ENCODE measurements at places on chromosomes 1 and 21.

- DNase-seq = no peak
These were observed 131.4 kb upstream of the F3 start for GRCh38 chr1:94672934-94673333.

- DNase-seq = no peak
These were observed 88.7 kb downstream of the CD247 start for GRCh38 chr1:167429612-167430011.

DNA sequence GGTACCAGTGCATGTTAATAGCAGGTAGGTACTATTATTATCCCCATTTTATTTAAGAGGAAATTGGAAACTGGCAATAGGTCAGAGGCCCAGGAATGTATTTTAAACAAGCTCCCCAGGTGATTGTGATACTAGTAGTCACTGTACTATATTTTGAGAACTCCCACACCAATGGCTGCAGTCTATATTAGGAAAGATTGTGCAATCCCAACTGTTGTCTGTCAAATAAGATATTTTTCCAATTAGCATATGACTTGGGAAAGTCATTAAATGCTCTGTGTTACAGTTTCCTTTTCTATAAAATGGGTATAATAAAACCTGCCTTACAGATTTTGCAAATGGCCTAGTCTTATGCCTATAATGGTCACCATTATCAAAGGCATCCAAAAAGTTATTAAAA is 94.2 kb upstream of the DMRTA2 start:
- no peak for DNase-seq

GRCh38 chr21:36347962-36348328 is 27.9 kb downstream of the MORC3 start:
- DNase-seq = no peak

- DNase-seq = no peak
These were observed 92.6 kb upstream of the BEND5 start for GRCh38 chr1:48869116-48869893.

DNA sequence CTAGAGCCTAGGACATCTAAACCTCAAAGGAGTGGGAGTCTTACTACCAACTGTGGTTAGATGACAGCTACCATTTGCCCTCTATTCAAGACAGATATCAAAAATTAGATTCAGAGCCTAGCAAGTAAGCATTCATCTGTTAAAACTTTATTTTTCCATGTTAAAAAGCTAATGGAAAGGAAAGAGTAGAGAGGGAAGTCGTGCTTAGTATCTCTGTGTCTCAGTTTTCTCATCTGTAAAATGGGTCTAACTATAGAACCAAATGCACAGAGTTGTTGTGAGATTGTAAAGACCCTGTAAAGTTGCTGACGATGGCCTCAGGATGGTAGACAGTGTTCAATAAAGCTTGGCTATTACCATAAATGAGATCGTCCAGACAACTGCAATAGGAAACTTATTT is 428.5 kb upstream of the RUNX1 start:
- DNase-seq = no peak

DNA sequence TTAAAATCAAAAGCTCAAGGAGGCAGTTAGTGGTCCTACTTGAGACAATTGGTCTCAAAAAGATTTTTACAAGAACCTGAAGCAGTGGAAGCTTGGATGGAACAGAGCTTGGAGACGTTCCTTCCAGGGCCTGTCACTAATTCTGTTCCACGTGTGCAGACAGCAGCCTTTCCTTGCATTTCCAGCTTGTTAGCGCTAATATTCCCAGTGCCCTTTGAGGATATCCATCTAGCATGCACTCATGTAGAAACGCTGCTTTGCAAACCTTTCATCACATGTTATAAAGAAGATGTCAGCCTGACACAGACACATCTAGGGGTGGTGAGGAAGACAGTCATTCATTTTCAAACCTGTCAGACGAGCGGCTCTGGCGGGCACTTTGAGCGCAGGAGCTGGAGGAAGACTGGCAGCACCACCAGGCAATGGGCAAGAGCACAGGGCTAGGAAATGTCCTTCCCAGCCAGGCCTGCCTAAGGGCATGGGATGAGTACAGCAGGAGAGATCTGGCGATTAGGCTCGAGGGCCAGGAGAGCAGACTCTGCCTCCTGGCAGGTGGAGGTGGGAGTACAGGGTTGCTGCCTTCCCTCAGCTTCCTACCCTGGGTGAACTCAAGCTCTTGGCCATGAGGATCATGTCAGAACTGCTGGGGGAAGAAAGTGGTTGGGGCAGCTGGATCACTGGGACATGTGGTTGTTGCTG is 55.5 kb downstream of the CASQ2 start:
- no peak for DNase-seq

DNA sequence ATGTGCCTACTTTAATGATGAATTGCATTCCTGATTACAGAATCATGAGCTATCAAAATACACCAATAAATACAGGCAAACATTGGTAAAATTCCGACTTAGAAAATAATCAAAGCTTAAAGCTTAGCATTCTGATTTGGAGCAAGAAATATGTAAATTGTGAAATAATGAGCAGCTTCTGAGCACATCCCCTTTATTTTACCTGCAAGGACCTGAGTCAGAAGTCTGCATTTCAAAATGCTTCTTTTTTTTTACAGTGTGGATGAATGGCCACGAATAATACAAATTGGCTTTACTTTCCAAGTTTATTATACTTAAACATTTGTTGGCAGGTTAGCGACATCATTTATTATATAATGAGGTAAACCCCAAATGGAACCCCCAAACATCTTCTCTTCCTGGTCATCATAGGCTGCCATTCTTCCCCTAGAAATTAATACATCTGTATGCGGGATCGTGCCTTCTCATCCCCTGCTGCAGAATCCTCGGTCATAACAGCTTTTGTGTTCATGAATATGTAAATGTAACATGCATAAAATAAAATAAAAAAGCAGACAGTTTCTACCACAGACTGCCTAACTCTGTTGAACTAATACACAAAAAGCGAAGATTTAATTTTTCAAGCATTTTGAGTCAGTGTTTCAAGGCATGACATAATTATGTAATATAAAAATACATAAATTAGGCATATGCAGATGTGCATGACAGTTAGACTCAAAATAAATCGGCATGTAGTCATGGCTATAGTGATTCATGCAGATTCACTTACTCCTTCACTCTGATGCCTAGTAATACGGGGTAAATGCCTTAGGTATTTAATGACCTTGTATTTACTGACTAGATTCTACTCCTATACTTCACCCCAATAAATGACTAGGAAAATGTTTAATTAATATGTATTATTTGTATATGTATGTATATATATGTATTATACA is 339.7 kb downstream of the USP25 start:
- no peak for DNase-seq

DNA sequence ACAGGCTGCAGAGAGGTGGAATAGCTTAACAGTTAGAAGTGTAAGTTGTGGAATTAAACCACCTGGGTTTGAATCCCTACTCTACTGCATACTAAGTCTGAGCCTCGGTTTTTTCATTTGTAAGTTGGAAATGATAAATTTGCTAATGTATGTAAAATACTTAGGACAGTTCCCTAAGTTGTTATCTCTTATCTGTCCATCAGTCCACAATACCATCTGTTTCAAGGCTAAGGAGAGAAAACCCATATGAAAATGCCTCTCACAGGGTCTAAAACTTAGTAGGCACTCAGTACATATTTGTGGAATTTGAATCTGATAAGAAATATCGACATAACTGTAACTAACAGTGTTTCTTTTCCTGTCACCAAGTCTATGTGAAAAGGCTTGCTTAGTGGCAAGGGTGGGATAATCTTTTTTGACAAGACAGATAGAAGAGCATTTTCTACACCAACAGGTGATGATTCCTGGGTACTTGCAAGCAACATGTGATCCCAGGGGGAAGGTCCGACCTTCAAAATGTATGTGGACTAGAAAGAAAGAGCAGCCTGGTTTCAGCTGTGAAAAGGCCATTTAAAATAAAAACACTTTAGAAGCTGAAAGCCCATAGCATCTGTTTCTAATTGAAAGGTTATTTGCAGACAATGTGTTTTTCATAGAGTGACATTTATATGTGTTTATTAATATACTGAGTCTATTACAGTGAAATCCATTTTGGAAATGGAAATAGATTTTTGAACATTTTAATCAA is 202.9 kb downstream of the HHAT start:
- no peak for DNase-seq

GRCh38 chr1:157448636-157449035 is 103.7 kb downstream of the FCRL5 start:
- DNase-seq = no peak

DNA sequence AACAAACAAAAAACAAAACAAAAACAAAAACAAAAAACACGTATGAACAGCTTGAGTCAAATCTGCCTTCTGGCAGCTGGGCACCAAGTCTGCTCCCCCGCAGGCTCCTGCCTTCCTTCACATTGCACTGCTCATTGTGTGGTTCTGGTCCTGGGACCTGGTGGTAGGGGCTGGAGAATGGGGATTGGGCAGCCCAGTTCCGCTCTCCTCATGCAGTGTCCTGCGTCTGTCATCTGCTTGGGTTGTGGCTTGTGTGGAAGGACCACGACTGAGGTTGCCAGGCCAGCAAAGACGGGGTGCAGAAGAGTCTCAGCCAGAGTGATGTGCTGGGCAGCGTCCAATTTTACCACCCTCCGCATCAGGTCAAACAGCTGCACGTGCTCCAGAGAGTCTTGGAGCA is 11.1 kb downstream of the OR2AJ1 start:
- DNase-seq = no peak

DNA sequence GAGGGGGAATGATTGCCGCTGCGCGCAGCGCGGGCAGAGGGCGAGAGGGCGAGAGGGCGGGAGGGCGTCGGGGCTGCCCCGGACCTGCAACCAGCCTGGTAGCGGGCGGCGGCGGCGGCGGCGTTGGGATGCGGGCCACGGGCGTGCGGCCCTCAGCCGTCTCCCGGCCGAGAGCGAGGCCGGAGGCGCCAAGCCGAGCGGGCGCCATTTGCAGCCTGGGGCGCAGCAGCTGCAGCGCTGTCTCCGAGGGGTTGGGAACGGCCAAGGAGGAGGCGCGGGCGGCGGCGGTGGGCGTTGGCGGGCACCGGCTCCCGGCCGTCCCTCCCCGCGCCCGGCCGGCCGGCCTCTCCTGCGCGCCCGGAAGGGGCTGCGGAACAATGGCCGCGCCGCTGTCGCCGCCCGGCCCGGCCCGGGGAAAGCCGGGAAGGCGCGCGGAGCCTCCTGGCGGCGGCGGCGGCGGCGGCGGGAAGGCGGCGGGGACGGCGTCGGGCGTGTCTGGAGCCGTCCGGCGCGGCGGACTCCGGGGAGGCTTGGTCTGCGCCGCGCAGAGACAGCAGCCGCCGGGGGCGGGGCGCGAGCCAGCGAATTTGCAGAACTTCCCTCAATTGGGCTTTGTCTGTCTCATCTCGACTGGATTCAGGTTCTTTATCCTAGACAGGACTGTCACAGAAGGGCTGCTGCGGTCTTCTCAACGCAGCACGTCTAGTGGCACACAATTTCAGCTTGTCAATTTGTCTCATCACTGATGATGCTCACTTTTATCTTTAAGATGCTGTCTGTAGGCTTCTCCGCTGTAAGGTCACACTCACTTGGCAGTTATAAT is 35.7 kb downstream of the ZBTB8B start:
- DNase-seq = peak; percentile 78

DNA sequence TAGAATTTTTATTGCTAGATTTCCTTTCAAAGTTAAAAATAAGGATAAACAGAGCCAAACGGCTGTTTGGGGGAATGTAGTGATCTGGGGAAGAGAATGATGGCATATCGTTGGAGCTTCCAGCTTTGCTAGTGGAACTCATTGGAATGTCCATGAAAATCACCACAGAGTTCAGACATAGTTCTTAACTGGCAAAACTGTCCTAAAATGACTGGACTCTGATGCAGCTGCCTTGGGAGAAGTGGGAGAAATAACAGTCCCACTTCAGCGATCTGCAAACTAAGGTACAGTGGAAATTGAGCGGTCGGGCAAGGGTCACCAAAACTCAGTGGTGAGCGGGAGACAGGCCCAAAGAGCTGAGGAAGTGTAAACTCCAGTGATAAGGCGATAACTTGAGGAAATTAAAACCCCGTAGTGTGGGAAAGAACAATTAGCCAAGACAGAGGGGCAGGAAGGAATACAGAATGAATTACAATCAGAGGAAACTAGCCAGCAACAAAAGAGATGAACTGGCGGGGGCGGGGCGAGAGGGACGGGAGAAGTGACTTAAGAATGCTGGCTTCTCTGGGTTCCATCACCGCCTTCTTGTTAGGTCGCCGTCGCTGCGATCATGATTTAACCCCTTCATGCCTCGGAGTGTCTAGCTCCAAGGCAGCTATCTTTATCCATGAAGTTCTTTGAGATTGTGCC is 89.8 kb upstream of the ARHGAP29 start:
- DNase-seq = peak; percentile 44

DNA sequence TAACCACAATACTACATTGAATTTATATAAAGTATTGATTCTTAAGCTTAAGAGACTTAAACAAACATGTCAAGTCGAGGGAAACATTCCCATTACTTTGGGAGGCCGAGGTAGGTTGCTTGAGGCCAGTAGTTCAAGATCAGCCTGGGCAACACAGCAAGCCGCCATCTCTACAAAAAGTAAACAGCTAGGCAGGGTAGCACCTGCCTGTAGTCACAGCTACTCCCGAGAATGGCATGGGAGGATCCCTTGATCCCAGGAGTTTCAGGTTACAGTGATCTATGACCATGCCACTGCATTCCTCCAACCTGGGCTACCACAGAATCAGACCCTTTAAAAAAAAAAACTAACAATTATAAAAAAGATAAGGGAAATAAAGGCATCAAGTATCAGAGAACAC is 50.4 kb downstream of the EIF4G3 start:
- DNase-seq = no peak

DNA sequence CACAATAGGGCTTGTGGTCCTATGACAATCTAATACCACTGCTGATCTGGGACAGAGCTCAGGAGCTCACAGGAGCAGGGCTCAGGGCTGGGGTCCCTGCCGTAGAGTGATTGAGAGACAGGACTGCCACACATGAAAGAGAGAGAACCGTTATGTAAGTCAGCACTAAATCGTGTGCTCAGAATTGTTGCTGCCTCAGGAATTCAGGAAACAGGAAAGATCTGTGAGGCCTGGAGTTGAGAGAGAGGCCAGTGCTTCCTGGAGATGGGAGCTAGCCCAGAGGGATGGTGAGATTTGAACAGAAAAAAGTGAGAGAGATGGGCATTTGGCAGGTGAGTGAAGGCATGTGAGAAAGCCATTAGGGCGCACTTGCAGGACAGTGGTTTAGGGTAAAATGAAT is 17.5 kb upstream of the ACBD6 start:
- DNase-seq = no peak

Measured in femur (tissue), 1 donor.